ENCODE measurements at places on chromosomes 3 and 15.

- DNase-seq, result no peak
Observed at GRCh38 chr15:85792912-85793590, 1.7 kb downstream of the KLHL25 start.

DNA sequence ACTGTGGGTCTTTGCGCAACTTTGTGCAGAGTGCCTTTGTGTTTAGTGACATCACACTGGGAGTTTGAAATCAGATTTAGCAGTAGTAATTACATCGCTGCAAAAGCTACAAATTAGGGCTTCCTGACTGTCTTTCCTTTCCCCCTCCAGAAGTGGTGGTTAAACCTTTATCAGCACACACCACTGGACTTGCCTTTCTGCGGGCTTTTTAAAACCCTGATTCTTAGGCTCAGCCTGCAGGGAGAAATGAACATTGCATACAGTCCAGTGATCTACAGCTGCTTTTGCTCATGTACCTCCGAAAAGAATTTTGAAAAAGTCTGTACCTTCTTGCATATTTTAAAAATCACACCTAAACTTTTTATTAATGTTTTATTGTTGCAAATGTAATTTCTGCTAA, 219.7 kb upstream of the NAALADL2 start:
- no peak for DNase-seq

GRCh38 chr3:141241616-141242376, 10.2 kb downstream of the PXYLP1 start:
- no peak for DNase-seq

DNA sequence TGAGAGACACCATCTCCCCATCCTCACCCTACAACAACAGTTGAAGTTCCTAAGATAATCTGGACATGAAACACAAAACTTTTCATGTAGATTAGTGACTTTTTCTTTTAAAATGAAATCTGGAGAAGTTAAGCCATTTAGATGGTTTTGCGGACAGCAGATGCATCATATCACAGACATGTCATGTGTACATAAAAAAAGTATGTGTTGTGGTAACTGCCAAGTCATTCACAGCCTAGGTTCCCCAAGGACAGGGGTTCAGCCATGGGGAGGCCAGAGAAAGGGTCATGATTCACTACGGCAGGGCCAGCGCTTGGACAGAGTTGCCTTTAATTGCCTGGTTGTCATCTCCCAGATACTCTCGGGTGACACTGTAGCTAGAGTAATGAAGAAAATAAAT, 163.2 kb downstream of the PDZRN3 start:
- no peak for DNase-seq

DNA sequence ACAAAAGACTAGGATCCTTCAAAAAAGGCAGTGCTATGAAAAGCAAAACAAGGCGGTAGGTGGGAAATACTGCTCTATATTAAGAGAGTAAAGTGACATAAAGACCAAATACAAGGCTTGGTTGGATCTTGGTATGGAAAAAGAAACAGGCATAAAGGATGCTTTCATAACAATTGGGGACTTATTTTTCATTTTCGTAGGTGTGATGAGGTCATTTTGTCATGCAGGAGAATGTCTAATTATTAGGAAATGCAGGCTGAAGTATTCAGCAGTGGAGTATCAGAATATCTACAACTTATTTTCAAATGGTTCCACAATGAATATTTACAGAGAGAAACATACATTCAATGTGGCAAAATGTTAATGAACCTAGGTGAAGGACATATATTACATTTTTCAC, 9.0 kb downstream of the XPC start:
- no peak for DNase-seq

GRCh38 chr3:120462409-120462959, 11.7 kb upstream of the FSTL1 start:
- DNase-seq, result no peak

DNA sequence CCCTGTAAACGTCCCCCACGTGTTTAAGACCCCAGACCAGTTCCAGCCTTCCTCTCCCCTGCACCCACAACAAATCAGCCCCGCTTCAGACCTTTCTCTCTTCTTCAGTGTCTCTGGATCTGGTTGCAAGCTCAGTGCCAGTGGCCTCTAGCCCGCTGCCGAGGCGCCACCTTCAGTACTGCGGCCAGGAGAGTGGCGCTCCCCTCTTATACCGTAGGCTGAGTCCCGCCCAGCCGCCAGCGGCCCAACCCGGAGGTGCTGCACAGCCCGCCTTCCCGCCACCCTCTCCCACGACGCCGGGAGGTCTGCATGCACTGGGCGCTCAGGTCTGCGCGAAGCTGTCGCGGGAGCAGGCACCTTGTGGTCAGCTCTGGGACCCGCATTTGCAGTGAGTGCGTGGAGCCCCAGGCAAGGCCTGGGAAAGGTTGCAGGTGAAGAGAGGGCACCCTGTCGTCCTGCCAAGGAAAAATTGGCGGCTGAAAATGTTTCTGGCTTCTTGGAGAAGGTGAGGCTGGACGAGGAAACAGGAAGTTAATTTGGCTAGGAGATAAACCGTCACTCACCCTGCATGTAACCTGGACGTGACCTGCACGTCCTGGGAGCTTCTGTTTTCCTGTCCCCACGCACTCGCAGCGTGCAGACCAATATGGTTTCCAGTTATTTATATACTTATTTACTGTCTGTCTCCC, at the start of gene C2CD4B:
C2CD4B (minus strand) TSS at position 182 of the 689 bp plus-strand sequence. CDS start 301 bp downstream, outside the sequence.
- no peak for DNase-seq
